LNCaP clone FGC (cell line): ENCODE measurements at places on chromosomes 13 and 19.

DNA sequence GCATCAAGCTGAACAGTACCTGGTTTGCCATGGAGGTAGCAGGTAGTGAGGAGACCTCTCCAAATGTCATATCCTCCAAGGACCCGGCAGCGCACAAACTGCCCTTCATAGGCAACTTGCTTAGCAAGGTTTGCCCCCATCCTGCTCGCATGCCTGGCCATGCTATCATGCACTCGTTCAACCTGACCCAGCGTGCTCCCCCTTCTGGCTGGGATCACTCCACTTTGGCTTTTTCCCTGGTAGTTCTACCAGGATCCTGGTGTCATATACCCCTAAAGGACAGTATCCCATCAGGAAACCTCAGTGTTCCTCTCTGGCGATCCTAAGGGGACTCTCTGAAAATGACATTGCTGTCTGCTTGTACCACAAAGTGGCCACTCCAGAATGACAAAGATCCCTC lies 38.6 kb upstream of the ZNF30 start:
- DNase-seq, result no peak

DNA sequence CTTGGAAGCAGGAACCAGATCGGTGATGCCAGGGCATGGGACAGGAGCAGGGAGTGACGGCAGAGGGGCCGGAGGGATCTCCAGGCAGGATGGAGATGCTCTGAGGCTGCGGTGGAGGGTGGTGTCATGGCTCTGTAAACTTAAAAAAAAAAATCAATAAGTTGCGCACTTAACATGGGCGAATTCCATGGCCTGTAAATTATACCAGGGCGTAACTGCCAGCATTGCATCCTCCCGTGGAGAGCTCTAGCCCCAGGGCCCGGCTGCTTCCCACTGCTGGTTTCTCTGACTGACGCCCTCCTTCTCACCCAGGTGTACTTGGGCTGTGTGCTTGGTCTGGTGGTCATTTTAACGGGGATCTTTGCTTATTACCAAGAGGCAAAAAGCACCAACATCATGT lies 8.7 kb downstream of the ATP12A start:
- DNase-seq, result no peak

DNA sequence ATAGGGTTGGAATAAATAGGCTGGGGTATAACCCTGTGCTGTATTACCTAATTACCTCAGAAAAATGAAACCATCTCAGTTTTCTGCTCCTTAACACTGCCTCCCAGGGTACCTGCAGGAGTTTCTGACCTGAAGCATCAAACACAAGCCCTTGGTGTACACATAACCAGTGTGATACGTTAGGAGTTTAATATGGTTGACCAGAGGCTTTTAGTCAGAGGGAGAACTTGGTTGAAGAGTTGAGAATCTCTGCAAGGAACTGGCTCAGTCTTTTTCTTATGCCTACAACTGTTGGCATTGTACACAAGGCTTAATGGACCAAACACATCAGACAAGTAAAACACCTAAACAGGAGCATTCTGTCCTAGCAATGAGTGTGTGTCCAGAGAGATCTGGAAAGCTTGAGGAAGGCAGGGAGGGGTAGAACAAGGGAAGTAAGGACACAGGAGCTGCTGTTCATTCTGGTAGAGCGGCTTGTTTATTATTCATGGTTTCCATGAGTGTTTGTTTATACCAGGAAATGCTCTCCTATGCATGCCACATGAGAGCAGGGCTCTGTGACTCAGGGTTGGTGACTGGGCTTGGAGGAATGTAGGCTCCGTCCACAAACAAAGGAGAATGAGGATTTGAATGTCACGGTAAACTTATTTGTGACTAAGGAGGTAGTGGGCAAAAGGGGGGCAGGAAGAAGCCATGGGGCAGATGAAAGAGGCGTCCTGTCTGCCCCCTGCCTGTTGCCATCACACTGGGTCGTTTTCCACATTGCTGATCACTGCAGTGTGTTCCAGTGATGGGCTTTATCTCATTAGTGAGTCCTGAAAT lies 11.9 kb upstream of the SPATA13 start:
- peak; percentile 46 for DNase-seq

GRCh38 chr13:21361123-21361522 lies 98.0 kb downstream of the ZDHHC20 start:
- no peak for DNase-seq

- no peak for DNase-seq
These were observed 84.0 kb downstream of the SUCLA2 start for GRCh38 chr13:47917022-47917574.

DNA sequence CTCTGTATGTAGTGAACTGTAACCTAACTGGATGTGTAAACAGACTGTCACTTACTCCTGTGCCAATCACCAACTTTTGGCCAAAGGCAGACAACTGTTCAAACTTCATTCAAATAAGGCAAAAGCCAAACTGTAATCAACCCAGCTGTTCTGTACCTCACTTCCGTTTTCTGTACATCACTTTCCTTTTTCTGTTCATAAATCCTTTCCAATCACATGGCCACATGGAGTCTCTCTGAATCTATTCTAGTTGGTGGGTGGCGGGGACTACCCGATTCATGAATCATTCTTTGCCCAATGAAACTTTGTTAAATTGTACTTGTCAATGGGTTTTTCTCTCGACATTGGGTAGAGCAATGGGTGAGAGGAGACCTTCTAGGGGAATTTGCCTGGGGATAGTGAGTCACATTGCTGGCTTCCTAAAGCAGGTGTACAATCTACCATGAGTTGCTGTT lies 178.3 kb upstream of the RFC3 start:
- DNase-seq, result no peak

DNA sequence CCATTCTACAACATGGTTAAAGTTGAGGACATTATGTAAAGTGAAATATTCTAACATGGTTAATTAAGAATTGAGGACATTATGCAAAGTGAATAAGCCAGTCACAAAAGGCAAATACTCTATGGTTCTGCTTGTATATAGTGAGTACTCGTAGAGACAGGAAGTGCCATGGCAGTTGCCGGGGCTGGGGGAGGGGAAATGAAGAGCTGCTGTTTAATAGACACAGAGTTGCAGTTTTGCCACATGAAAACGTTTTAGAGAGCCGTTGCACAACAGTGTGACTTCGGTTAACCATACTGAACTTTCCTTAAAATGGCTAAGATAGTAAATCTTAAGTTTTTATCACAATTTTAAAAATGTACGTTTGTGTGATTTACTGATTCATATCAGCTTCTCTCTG lies 176.9 kb downstream of the SHISA2 start:
- DNase-seq, result no peak

DNA sequence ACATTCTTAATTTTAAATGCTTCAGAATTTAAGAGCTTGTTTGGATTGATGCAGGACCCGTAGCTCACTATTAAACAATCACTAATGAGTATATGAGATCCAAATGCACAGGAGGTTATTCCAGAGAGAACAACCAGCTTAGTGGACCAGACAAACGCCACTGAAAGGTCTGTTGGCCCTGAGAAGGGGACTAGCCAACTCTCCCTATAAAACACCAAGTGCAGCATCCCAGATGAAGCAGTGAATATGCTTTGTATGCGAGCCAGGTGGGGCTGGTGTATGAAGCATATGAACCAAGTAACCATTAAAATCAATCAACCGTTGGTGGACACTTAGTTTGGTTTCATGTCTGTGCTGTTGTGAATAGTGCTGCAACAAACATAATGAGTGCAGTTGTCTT lies 9.8 kb upstream of the LILRB1 start:
- DNase-seq, result no peak

DNA sequence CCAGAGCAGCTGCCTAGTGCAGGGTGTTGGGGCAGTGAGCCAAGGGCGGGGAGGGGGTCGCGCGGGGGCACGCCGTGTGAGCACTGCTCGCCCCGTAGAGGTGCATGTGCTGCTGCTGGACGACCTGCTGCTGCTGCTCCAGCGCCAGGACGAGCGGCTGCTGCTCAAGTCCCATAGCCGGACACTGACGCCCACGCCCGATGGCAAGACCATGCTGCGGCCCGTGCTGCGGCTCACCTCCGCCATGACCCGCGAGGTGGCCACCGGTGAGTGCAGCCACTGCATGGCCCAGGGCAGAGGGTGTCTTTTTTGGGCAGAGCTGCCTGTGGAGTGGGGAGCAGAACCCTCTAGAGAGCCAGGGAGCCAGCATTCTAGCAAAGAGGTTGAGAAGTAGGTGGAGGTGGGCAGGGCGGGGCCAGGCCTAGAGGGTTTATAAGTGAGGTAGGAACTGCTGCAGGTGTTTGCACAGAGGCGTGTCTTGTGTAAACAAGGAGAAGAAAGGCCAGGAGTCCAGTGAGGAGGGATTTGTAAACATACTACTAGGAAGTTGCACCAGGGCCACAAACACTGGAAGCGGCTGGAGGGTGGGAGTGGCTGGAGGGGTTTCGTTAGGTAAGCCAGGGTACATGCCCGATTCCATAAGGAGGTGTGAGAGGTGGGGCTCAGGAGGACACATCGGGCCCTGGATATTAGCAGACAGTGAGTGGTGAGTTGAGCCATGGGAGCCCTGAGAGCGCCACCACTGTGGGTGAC lies 21.3 kb downstream of the ARHGEF1 start:
- peak; percentile 69 for DNase-seq

- peak; percentile 8 for DNase-seq
These were observed 154.2 kb downstream of the ZNF486 start for GRCh38 chr19:20321139-20321763.

DNA sequence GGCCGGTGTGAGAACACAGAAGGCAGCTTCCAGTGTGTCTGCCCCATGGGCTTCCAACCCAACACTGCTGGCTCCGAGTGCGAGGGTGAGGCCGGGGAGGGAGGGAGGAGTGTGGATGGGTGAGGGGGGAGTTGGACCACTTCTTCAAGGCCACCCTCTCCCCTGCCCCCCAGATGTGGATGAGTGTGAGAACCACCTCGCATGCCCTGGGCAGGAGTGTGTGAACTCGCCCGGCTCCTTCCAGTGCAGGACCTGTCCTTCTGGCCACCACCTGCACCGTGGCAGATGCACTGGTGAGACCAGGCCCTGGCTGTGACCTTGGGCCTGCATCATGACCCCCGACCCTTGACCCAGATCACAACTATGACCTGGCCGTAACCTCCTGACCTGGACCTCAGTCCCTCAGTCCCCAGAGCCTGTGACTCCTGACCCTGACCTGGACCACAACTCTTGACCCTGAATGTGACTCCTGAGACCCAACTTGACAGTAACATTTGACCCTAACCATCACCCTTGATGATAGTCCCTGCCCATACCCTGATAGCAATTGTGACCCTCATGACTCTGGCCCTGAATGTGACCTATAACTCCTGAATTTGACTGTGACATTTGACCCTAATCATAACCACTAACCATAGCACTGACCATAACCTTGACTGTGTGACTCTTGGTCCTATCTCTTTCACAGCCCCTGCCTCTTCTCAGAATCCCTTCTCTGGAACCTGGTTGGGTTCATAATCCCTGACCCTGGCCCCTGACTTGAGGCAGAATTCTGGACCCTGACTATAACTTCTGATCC lies 10.9 kb downstream of the LTBP4 start:
- DNase-seq, result no peak

DNA sequence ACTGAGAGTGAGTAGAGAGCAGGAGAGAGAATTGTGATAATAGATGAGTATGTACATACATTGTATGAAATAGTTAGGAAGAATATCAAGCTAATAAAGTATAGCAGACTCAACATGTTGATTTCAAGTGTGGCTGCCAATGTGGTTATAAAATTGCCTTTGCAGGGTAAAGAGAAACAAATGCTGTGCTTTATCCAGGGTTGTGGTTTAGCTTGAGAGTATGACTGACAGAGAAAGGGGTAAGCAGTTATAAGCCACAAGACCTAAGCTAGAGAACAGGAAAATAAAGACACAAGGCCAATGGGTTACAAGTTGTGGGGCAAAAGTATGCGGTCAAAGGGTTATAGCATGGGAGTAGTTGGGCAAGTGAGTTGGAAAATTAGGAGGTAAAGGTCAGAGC lies 1217.5 kb downstream of the DIAPH3 start:
- no peak for DNase-seq

DNA sequence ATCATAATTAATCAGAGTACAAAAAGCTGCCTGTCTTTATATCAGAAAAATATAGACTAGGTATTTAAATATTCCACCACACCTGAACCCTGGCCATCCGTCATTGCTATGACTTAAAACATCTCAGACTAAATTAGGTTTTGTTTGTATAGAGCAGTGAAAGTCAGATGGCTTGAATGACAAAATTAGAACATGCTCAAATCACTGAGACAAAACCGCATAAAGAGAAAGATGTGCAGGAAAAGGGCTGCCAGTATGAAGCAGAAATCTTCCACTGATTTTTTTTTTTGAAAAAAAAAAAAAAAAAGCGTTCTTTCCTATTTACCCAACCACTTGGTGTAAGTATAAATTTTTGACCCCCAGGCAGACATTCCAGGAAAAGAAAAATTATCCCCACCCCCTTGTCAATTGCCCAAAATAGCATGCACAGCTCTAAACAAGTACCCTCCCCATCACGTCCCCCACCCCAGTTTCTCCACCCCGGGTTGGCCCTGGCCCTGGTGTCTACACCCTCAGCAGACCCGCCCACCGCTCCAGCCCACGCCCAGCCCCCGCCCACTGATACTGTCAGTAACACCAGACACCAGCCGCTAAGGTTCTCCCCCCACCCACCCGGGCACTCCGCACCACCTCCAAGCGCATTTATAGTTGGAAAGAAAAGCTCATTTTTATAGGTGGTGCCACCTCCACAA lies 118.6 kb downstream of the URI1 start:
- no peak for DNase-seq

- no peak for DNase-seq
These were observed 1191.0 kb downstream of the SLITRK5 start for GRCh38 chr13:88862095-88862620.

DNA sequence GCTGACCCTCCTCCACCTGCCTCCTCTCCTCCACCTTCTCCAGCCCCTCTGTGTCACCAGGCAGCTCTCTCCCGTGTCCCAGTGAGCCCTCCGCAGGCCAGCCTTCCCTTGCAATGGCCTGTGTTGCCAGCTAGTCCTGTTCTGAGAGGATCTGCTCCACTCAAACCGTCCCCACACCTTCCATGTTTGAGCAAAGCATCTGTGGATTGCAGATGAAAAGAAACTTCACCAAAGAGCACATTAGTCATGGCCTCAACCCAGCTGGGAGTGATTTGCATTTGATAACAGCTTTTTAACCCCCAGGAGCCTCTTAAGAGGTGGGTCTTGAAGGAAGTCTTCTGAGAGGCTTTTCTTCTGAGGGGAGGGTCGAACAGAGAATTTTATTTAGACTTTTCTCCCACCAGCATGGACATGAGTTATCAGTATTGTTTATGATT lies 72.8 kb downstream of the COL4A2 start:
- DNase-seq, result no peak

DNA sequence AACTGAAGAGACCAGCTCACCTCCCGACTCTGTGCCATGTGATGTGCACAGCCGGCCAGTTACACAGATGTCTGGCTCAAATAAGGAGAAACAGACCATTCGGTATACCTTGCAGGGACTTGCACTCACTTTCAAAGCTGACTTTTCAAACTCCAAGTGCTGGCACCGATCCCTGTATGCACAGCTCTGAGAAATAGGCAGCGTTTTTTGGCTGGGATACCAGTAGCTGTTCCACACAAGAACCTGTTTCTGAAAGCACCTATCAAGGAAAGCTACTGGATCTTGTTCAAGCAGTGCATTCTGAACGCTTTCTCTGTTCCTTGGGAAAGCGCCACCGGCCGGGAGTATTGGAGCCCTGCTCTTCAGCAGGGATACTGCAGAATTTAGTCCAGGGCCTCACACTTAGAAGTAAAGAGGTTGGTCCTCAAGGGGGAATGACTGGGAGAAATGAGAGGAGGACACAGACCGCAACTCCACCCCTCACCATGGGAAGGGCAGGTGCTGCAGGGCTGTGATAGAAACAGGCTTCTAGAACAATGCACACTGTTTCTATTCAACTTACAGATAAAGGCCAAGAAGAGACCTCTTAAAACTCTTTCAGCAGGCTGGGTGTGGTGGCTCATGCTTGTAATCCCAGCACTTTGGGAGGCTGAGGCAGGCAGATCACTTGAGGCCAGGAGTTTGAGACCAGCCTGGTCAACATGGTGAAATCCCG lies 53.6 kb upstream of the PABPC3 start:
- peak; percentile 42 for DNase-seq
